ENCODE measurements at places on chromosomes 1 and 21. TPM values are rescaled to one million over a fixed set of nuclear protein-coding genes. Genes with fewer than 3 reads are reported as not detected.

The CITED4 gene
- 0.47 TPM for total RNA-seq

The SMIM11 gene
- total RNA-seq = 14.2 TPM

The LYPD8 gene
- not detected for total RNA-seq

The CHODL gene
- 0.16 TPM for total RNA-seq

The LSM10 gene
- total RNA-seq = 10.6 TPM

The CACNA1S gene
- not detected for total RNA-seq

The TMEM82 gene
- total RNA-seq = not detected

The YTHDF2 gene
- 33.0 TPM for total RNA-seq

The CHD5 gene
- under 0.01 TPM for total RNA-seq

The APH1A gene
- total RNA-seq = 83.4 TPM

The TSPEAR gene
- not detected for total RNA-seq

The TTLL10 gene
- not detected for total RNA-seq

The PARS2 gene
- 3.2 TPM for total RNA-seq

The CCNL2 gene
- total RNA-seq = 141 TPM

The UBL4B gene
- total RNA-seq = 0.09 TPM

The RNF186 gene
- not detected for total RNA-seq

The PLA2G2C gene
- not detected for total RNA-seq

The MR1 gene
- 21.4 TPM for total RNA-seq

The RHEX gene
- total RNA-seq = not detected

The GUCA2B gene
- not detected for total RNA-seq

The LCE1E gene
- total RNA-seq = not detected

The PM20D1 gene
- 0.09 TPM for total RNA-seq

The KRTAP13-1 gene
- total RNA-seq = not detected

The RAB42 gene
- 3.6 TPM for total RNA-seq

The KCNE2 gene
- not detected for total RNA-seq

The WNT4 gene
- total RNA-seq = under 0.01 TPM

The HAO2 gene
- not detected for total RNA-seq

The GJC2 gene
- 4.7 TPM for total RNA-seq

The CYP4A22 gene
- not detected for total RNA-seq

The CCT3 gene
- 335 TPM for total RNA-seq

The AIM2 gene
- total RNA-seq = not detected

The CLIC4 gene
- 130 TPM for total RNA-seq

The TRNP1 gene
- total RNA-seq = 38.0 TPM

The C1orf87 gene
- not detected for total RNA-seq

The SLC1A7 gene
- 2.4 TPM for total RNA-seq

The APP gene
- 911 TPM for total RNA-seq

The SAMSN1 gene
- total RNA-seq = not detected
